ENCODE measurements at places on chromosomes 11 and 22.

DNA sequence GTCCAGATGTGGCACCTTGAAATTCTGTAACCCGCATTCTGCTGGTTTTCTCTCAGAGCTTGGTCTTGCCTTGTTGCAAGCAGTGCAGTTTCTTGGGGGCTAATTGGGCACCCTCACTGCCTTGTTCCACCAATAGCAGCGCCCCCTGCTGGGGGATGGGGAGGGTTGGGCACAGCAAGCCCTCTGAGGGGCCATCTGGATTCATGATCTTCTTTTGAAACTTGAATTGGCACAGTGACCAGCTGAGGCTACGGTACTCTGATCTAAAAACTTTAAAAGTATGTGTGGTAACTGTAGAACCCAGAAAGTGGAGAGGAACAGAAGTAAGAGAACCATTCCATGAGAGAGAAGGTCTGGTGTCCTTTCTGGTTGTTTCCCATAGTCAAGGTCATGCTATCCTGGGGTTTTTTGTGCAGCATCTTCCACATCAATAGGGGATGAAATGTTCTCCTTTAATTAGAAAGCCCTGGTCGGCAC is 64.2 kb downstream of the MED15 start:
- peak; percentile 47 for DNase-seq

GRCh38 chr11:62201376-62201775 is 7.1 kb upstream of the SCGB2A1 start:
- DNase-seq = no peak

GRCh38 chr11:82680252-82680651 is 53.4 kb downstream of the FAM181B start:
- DNase-seq = no peak

DNA sequence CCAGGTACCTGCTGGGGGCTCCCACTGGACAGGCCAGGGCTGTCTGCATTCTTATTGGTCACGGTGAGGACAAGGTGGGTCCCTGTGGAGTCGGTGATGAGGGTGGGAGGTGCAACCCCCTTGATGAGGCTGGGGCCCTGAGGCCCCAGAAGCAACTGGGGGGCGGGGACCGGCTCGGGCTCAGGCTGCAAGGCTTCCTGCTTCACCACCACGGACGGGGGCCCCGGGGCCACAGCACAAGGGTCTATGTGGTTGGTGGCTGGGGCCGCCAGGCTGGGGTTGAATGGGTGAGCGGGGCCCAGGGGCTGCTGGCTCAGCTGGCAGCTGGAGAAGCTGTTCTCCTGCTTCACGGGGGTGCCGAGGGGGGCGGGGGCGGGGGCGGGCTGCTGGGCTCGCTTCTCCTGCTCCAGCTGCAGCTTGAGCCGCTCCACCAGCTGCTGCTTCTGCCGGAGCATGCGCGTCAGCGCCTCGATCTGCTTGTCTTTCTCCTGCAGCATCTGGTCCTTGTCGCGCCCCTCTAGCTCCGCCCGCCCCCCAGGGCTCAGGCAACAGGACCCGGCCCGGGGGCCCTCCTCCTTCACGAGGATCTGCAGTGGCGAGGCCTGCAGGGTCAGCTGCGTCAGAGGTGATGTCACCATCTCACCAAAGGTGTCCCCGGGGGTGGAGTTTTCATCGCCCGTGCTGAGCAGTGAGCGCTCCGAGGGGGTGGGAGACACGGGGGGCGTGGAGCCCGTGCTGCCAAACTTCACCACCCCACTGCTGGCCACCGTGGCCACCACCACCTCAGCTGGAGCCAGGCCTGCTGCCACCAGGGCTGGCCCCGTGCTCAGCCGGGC is 48.2 kb downstream of the SGSM3 start:
- DNase-seq = no peak

DNA sequence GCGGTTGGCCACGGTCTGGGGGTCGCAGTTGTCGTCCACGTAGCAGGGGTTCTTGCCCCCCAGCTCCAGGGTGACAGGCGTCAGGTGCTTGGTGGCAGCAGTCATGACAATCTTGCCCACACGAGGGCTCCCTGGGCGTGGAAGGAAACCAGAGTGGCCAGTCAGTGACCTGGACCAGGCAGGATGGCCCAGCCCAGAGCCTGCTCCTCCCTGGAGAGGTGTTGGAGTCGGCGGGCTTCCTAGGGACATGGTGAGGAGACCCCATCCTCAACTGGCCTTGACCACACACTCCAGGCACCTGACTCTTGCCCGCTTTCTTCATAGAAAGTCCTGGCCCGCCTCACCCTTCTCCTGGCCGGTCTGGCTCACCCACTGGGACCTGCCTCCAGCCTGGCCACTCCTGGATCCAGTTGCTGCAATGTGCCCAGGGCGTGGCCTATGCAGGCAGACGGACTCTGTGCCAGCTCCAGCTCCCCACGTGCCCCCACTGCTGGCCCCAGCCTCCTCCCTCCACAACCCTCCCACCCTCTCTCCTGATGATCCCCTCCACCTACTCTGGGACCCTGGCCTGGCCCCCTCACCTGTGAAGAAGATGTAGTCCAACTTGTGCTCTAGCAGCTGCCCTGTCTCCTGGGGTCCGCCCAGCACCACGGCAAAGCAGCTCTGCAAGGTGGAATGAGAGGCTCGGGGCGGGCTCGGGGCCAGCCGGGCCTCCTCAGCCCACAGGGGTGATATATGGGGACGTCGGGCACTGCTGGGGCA is 8.7 kb downstream of the ALDH3B2 start:
- DNase-seq = no peak

DNA sequence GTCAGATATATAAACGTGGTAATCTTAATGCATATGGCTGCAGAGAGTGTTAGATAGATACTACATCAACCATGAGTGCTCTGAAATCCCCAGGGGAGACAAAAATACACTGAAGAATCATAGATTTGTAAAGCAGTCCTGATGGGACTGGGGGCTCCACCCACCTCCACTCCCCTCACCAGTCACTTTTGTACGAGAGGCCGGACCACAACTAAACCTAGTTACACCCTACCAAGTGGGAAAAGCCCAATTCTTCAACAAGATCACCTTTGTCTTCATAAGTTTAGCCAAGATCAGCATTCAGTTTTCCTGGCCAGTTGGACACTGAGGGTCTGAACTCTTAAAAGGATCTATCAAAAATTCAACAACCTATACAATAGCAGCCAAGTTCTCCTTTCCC is 1.5 kb downstream of the SF1 start:
- no peak for DNase-seq

DNA sequence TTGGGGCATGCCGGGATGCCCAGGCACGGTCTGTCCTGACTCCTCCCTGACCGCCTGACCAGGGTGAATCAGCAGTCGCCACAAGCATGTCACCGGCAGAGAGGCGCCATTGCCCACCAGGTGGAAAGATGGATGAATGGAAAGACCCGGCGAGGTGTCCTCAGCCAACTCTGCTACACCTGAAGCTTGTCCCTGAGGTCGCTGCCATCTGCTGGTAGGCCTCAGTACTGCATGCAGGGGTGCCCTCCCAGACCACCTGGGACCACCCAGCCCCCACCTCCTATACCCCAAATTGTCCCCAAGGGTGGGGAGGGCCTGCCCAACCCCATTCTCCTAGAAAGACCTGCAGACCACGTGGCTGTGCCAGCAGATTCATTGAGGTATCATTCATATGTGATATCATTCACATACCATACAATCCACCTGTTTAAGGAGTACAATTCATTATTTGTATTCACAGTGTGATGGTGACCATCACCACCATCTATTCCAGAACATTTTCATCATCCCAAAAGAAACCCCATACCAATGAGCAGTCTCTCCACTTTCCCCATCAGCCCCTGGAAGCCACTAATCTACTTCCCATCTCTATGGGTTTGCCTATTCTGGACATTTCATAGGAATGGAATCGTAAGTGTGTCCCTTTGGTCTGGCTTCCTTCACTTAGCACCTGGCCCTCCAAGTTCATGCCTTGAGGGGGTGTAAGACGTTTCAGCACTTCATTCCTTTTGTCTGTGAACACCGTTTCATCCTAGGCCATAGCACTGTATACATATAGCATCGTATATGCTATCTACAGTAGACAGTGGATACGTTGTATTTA is 17.5 kb downstream of the FGF3 start:
- DNase-seq = peak; percentile 36

- no peak for DNase-seq
These were observed 27.5 kb downstream of the FBXO7 start for GRCh38 chr22:32501836-32502752.

DNA sequence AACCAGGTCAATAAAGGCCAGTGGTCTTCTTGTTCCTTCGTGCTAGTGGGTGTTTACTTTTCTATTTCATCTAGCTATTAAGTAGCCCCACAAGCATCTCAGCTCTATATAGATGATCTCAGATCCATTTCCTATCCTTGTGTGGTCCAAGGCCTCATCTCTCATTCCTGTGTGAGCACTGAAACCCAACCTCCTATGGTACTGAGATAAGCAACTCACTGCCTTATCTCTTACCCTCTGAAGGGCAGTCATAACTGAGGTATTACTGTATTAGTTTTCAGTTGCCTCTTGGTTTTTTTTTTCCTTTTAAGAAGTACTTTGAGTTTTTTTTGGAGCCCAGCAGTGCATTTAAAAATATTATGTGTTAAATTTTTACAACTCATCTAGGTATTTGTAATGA is 28.3 kb downstream of the ACER3 start:
- no peak for DNase-seq

DNA sequence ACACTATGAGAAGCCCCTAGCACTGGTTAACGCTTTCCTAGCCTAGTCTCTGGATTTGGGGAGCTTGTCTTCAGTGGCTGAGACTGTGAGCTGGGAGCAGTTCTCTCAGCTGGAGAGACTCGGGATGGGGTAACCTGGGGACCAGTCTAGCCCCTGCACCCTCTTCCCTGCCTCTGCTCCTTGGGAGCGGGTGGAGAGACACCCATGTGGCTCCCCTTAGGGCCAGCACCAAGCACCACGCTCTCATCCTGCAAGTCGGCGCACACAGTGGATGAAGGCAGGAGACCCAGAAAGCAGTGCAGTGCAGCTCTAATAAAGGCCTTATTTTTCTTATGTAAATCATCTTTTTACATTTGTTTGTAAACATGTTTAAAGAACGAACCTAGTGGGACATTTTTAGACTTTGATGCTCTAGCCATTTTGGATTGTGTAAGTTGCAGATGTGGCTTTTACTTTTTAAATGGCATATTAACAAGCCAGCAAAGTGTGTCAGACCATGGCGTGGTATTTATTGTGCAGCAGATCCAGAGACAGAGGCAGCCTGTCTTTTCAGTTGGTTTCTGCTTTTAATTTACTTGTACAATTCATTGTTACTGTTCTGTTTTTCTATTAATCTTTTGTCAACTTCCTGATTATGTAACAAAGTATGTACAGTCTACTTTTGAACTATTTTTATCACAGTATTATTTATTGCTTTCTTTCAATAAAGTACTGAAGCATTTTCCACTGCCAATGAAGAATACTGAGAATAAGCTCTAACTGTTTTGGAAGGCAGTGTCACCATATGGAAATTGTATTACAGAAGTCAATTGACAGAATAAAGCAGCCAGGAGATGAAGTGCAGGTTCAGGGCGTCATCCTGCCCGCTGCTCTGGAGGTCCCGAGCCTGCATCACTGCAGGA is 14.4 kb upstream of the CTTN start:
- DNase-seq = no peak

GRCh38 chr22:38868886-38869381 is 3.1 kb downstream of the CBX6 start:
- peak; percentile 75 for DNase-seq

DNA sequence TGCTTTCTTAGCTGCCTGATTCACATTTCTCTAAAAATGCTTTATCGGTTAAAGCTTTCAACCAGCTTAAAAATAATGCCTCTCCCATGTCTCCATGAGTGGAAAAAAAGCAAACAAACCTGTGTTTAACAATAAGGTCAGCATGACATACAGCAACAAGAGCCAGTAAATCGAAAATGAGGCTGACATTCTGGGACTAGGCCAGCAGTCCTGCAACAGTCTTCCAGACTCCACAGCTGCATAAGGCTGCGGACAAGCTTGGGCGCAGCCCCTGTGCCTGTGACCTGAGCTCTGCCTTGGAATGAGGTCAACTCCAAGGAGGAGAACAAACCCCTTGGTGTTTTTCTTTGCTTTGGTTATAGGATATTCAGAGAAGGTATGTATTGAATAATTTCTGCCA is 95.5 kb downstream of the PGR start:
- DNase-seq = no peak

- DNase-seq = no peak
These were observed 72.6 kb downstream of the CELSR1 start for GRCh38 chr22:46464701-46465344.

DNA sequence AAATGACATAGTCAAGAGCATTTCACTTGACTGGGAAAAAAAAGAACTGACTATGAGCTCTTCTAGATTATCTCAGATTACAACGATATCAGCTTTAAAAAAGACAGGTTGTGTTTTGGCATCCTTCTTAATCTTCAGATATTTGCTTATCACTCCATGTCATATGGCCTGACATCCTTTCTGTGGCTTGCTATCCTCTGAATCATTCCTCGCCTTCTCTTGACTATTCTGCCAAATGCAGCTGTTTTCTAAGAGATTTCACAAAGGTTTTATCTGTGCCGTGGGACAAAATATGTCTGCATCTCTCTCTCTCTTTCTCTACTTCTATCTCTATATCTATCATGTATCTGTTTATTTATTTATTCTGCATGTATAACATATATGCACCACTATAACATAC is 746.1 kb downstream of the CNTN5 start:
- DNase-seq = no peak

- no peak for DNase-seq
These were observed 35.4 kb upstream of the IGSF9B start for GRCh38 chr11:133992121-133992520.

DNA sequence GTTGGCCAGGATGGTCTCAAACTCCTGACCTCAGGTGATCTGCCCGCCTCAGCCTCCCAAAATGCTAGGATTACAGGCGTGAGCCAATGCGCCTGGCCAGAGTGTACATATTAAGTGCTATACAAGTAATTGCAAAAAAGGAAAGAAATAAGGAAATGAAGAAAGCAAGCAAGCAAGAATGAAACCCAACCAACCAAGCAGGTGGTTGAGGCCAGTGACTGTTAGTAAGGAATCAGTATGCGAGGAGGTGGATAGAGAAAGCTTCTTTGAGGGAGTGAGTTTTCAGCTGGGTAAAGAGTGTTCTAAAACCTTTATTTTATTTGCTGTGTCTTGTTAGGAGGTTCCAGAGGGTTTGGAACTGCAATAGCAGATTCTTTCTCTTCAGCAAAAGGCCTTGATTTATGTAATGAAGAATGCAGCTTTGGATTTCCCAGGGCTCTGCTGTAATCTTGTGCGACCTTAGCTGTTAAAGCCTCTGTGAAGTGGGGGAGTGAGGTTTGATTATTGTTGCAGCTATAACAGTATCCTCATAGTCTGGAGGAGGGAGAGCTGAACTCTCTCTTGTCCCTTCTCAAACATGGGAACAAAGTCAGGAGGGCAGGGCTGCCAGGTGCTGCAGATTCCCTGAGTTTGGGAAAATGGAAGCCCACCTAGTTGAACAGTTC is 5.7 kb downstream of the AMPD3 start:
- DNase-seq = no peak

DNA sequence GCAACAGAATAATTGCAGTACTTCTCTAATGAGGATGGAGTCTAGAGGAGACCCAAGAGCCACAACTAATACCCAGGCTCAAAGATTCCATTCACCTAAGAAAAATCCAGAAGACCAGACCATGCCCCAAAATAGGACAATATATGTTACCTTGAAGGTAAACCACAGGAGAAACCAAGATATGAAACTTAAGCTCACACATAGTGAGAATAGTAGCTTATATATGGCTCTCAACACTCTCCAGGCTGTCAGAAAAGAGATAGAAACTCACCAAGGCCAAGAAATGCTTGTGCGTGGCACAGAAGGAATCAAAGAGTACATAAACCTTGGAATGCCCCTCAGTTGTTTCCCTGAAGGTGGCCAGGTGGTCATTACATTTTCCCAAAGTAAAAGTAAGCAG is 9.1 kb downstream of the FAM111A start:
- DNase-seq = no peak

GRCh38 chr22:50434849-50435248 is 40.0 kb downstream of the SBF1 start:
- no peak for DNase-seq
